Caco-2 (cell line): ENCODE measurements at places on chromosomes 13 and 19. TPM values are rescaled to one million over a fixed set of nuclear protein-coding genes. Genes with fewer than 3 reads are reported as not detected.

- DNase-seq = no peak
These were observed 546.0 kb upstream of the PCDH9 start for GRCh38 chr13:67776151-67776550.

GRCh38 chr19:45368737-45369340, 1.5 kb downstream of the ERCC2 start:
- DNase-seq = no peak

DNA sequence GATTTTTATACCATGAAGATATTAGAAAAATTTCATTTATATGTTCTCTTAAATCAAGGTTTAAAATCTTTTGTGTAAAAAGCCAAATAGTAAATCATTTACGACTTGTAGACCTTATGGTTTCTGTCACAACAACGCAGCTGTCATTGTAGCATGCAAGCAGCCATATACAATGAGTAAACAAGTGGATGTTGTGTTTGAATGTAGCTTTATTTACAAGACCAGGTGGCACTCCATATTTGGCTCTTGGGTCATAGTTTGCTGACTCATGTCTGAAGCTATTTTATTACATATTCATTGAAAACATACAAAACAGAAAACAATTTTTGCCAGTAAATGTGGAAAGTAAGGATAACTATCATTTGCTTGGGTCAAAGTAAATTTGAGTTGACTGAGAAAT, 930.8 kb downstream of the SLITRK5 start:
- DNase-seq = no peak

GRCh38 chr19:13212759-13213330, 62.6 kb downstream of the IER2 start:
- peak; percentile 56 for DNase-seq

GRCh38 chr13:104796581-104796980, 1730.4 kb upstream of the SLC10A2 start:
- no peak for DNase-seq

GRCh38 chr13:111232191-111232590, 88.3 kb upstream of the TEX29 start:
- no peak for DNase-seq

DNA sequence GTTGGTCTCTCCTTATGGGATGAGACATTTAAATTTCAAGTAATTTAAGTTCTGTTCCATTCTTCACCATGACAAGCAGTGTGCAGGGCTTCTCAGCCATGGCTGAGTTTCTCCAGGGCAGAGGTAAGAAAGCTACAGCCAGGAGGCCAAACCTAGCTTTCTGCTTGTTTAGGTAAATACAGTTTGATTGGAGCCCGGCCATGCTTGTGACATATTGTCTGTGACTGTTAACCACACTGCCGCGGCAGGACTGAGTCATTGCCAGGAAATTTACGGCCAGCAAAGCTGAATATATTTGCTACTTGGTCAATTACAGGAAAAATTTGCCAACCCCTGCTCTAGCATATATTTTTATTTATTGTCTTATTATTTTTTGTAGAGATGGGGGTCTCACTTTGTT, 10.7 kb downstream of the NLRP8 start:
- DNase-seq = no peak

- DNase-seq = no peak
These were observed 25.9 kb downstream of the COMP start for GRCh38 chr19:18765224-18765623.

DNA sequence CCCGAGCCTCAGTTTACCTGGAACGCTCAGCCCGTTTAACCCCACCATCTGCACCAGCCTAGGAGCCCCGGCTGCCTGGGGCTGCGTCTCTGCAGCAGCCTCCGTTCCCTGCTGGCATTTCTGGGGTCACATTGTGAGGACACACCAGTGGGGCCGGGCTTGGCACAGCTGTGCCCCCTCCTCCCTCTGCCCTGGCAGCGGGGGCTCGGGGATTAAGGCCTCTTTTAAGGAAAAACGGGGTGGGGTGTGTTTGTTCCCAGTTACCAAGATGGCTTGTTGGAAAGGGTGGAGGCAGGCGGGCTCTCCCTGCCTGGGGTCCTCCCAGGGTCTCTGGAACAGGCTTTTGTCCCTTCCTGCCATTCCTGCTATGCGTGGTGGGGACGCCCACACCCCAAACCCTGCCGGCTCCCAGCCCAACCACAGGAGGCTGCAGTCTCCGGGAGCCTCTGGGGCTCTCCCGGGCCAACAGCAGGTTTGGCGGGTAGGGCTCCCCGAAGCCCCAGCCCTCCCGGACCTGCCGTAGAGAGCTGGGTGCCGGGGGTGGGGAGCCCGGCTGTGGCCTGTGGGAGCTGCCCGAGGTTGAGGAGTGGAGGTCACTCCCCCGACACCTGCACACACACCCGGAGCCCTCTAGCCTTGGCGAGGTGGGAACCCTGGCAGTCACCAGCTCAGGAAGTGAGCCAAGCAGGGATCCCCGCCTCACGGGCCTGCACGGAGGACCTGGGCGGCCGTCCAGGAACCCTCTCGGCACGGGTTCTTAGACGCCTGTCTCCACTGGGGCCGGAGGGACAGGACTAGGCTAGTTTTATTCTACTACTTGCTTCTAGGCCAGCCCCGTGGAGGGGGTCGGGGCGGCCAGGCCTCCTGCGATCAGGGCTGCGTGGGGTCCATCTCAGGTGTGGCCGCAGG, 36.9 kb downstream of the GADD45B start:
- DNase-seq = no peak

DNA sequence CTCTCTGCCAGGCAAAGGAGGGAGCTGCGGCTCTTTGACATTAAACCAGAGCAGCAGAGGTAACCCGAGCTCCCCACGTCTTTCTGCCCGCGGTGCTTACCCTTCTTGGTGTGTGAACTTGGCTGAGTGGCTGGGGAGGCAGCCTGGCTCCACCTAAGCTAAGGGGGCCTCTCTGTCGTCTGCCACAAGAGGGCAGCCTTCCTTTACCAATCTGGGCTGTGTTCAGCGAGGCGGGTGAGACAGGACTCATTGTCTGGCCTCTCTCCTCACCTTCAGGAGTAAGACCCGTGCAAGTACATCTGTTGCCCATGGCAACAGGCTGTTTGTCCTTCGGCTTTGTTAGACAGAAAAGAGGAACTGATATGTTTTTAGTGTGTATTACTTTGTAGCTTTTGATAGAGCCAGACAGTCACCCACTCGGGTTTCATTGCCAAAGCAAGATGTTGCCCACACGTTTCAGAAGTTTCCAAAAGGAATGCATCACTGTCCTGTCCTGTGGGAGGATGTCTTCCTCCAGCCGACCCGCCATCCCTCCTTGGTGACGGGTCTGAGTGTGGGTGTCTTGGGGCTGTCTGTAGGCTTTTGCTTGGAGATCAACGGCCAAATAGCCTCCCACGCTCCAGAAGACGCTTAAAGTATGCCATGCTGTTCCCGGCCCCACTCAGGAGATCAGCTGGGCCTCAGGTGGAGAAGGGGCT, 4.6 kb downstream of the POP4 start:
- peak; percentile 81 for DNase-seq

DNA sequence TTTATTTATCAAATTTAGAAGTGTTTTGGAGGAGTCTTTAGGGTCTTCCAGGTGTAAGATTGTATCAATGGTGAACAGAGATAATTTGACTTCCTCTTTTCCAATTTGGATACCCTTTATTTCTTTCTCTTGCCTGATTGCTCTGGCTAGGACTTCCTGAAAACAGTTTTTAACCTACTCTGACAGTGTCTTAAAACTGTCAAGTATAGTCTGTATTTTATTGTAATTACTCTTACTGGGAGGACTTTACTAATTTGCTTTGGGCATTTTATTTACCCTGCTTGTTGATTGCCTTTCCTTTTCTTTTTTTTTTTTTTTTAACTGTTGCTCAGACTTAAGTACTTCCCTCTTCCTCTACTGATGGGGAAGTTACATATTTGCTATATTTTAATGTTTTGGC, 81.3 kb downstream of the URI1 start:
- no peak for DNase-seq

The URAD gene
- total RNA-seq = 5.2 and 8.1 TPM in 2 replicates

The FAM216B gene
- total RNA-seq = not detected in 2 replicates

The ADGRE2 gene
- total RNA-seq = 0.23 and 0.26 TPM in 2 replicates

The KCNN4 gene
- 3.0 and 4.0 TPM in 2 replicates for total RNA-seq

The DNAAF3 gene
- 0.45 and 0.91 TPM in 2 replicates for total RNA-seq

The KLK3 gene
- total RNA-seq = not detected in 2 replicates

The ZNF541 gene
- total RNA-seq = not detected in 2 replicates
